ENCODE measurements at places on chromosomes 16 and 17.

DNA sequence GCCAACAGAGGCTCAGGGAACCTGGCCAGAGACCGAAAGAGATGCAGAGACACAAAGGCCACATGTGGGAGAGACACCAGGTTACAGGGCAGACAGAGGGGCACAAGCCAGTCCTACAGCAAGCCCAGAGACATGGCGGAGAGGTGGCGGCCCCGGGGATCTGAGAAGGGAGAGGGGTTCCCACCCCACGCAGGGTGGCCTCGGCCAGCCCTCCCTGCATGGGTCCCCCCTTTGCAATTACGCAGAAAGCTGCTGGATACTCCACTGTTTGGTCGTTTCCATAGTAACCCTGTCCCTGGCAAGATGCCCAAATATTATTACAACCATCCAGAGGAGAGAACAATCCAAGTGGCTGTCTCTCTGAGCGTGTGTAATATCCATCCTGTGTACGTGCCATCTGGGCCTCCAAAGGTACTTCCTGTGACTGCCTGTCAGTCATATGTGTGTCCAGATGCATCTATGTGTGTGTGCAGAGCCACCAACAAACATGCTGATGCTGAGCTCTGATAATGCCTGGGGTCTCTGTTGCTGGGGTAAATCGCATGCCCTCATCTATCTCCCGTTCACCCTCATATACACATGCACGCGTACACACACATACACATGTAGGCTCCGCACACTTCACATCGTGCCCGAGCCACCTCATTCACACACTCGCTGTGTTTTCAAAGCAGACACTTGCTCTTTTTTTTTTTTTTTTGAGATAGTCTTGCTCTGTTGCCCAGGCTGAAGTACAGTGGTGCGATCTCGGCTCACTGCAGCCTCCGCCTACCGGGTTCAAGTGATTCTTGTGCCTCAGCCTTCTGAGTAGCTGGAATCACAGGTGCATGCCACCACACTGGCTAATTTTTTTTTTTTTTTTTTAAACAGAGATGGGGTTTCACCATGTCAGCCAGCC, 5.5 kb downstream of the PCGF2 start:
- DNase-seq: peak; percentile 93

DNA sequence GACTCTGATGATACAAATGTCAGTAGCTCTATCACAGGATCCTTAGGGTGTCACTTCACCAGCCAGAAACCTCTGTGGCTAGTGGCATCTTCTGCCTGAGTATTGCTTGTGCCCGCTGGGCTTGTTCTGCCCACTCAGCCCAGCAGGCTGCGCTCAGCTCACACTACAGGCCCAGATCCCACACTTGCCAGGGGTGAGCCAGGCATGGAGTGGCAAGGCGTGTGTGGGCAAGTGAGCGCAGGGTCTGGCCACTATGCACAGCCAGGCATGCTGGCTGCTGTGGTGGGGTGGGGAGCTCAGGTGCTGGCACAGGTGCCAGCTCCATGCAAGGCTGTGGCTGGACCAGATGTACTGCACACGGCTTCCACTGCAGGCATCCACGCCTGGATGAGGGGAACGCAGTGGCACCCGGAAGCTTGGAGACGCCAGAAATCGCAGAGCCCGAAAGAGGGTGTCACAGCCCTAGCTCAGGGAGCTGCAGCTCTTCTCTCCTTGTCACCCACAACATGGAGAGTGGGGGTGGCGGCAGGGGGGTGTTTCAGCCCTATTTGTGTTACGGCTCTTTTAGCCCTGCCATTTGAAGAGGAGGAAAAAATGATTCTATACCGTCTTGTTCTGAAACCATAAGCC, 10.2 kb downstream of the CFAP97D1 start:
- DNase-seq: no peak

DNA sequence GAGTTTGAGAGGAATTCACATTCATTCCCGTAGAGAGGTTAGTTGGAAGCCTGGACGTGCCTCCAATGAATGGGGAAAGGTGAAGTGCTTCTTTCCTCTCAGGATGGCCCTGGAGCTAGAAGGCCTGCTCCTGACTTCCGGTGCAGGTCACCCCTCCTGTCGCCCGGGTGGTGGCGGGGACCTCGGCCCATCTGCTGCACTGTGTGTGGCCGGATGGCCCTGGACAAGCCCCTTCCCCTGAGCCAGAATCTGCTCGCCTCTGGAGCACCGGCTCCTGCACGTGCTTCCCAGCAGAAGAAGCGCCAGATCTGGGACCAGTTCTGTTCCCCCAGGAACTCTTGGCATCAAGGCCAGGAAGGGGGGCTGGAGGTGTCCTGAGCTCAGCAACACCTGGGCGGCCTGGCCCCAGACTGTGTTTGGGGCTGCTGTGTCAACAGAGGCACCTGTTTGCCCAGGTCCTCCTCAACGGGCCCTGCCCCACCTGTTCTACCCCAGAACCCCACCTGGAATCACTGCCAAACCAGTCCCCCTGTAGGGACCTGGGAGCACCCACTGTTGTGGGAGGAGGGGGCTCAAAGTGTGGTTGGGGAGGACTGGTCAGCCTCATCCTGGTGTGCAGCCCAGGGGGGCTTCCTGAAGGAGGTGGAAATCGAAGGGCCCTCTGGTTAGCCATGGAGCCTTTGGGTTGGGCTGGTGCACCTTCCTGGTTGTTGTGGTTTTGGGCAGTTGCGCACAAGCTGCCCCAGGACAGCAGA, 5.1 kb upstream of the PERCC1 start:
- DNase-seq: no peak

GRCh38 chr17:81923302-81924260, 4.0 kb downstream of the MAFG start:
- DNase-seq: peak; percentile 74

- DNase-seq: no peak
Observed at GRCh38 chr16:70725912-70726828, 40.3 kb upstream of the MTSS2 start.

DNA sequence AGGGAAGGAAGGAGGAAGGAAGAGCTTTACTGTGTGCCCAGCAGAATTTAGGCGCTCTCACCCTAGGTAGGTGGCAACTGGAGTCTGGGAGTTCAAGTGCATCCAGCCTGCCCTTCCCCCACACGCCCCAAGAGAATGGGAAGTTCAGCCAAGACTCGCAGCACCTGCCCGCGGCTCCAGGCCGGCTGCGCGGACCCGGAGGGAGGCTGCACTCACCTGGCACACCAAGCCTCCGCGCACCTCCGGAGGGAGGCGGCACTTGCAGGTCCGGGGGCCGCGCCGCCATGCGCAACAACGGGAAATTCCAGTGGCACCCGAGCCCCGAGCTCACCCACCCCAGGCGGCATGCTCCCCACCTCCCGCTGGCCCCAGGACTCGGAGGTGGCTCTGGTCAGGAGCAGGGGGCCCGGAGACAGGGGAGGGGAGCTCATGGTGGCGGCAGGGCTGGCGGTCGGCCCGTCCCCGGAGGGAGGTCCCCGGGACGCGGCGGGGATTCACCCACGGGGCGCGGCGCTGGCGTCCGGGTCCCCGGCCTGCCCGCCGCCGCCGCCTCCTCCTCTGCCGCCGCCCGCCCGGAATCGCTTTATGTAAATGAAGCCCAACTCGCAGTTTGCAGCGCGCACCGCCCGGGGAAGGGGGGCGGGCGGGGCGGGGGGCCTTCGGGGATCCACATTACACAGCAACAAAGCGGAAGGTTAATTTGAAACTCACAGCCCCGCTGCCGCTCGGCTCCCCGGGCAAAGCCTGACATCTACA, at the start of gene ZFHX3:
ZFHX3 (minus strand) TSS at position 593 of the 756 bp plus-strand sequence. CDS start 87,983 bp downstream, outside the sequence.
- DNase-seq: peak; percentile 57

DNA sequence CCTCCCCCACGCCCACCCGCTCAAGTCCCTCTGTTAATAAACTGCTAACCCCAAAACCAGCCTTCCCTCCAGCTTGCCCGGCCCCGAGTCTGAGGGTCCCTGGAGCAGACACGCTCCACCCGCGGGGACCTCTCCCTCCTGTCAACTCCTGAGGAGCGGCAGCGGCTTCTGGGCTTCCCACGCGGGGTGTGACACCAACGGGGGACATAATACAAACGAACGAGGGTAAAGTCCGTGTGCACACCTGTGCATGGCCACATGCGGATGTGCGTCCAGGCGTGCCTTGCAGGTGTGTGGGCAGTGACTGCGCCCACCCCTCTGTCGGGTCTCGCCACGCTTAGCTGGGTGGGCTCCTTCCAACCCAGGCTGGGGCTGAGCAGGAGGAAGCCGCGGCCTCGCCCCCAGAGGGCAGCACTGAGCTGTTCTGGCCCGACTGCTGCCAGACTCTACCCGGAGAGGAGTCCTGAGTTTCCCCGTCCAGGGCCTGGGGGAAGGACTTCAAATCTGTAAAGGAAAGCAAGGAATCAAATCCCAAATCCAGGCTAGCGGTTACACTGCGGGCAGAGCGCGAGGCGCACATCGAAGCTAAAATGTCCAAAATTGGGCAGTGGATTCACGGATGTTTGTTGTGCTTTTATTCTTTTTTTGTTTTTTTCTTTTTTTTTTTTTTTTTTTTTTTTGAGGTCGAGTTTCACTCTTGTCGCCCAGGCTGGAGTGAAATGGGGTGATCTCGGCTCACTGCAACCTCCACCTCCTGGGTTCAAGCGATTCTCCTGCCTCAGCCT, 24.2 kb upstream of the KRT17 start:
- DNase-seq: peak; percentile 81

- DNase-seq: no peak
Observed at GRCh38 chr16:89522287-89522686, 14.1 kb downstream of the SPG7 start.

DNA sequence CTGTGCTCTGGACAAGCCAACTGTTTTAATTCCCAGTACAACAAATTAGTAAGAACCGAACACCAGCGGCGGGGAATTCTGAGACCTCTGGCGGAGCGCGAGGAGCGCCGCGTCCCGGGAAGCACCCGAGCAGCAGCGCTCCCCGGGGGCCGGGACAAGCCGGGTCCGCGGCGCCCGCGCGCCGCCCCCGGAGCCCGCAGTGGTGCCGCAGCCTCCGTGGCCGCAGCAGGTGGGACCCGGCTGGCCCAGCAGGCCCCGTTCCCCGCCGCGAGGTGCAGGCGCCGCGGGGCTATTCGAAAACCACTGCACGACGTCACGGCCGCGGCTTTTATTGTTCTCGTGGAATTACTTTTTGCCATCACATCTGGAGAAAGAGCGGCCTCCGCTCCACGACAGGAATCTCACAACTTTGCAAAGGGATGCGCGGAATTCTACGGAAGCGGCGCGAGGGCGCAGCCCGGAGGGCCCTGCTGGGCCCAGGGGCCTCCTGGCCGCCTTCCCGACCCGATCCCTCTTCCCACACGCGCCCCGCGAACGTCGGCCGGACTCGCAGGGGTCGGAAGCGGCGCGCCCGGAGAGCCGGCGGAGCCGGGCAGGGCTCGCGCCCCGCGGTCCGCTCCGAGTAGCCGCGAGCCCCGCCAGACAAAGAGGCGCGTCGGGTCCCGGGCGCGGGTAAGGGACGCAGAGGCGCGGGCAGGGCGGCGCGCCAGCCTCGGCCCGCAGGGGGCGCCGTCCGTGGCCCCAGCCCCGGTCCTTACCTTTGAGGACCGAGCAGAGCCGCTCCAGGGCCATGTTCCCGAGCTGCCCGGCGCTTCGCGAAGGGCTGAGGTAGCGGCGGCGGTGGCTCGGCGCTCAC, 696 bp downstream of the NETO2 start:
- peak; percentile 75 for DNase-seq

GRCh38 chr17:42779936-42780850, at the start of gene WNK4:
WNK4 (plus strand) TSS chr17:42780610; CDS start chr17:42780699, 89 bp downstream.
- DNase-seq: peak; percentile 53

- no peak for DNase-seq
Observed at GRCh38 chr16:67547423-67548264, 14.7 kb upstream of the CTCF start.

DNA sequence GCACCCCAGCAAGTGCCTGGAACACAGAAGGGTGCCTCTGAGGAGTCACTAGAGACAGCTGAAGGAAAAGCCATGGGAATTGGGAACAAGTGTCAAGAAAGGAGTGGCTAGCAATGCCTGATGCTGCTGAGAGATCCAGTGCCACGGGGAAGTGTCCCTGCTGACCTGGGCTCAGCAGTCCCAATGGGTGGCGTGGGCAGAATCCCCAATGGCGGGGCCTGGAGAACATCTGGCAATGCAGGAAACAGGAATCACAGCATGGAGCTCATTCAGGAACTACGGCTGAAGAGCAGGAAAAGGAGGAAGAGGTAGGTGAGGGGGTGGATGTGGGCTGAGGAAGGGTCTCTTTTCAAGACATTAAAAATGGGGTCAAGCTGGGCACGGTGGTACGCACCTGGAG, 30.1 kb downstream of the UBE2O start:
- no peak for DNase-seq
